ENCODE measurements at places on chromosomes 11 and 22.

DNA sequence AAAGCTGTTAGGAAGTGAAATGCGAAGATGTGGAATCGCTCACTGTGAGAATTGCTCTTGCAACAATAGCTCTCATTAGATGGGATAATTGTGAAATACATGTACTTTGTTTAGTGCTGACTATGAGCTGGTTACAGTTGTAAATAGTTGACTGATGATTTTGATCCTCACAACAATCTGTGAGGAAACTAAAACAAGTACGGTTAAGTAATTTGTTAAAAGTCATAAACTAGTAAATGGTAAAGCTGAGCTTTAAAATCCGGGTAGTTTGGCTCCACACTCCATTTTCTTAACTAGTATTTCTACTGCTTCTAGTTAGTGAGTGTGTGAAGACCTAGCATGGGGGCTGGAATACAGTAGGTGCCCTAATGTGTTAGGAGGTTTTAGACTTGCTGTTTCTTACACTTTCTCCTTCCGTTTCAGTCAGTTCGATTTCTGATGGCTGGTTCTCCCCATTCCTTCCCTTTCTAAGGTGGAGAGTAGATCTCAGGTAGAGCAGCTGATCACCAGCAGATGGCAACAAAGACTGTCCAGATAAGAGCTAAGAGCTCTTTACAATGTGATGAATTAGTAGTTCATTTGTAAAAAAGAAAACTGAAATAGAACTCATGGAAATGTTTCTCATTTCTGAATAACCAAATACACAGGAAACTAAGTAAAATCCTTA, 16.3 kb upstream of the CYP2R1 start:
- peak; percentile 15 for DNase-seq

- DNase-seq = no peak
Observed at GRCh38 chr11:96366024-96366423, 23.0 kb upstream of the MAML2 start.

- no peak for DNase-seq
Observed at GRCh38 chr11:118629761-118630661, 22.6 kb downstream of the PHLDB1 start.

GRCh38 chr11:10752061-10752460, 1.0 kb downstream of the CTR9 start:
- no peak for DNase-seq

All from stimulated activated CD4-positive, alpha-beta T cell treated with anti-CD3 and anti-CD28 coated beads, Interleukin-12 subunit alpha, Interleukin-12 subunit beta, amount 100 ng/mL, for 24 hours (primary cell).